ENCODE measurements at places on chromosomes 5 and 9.

DNA sequence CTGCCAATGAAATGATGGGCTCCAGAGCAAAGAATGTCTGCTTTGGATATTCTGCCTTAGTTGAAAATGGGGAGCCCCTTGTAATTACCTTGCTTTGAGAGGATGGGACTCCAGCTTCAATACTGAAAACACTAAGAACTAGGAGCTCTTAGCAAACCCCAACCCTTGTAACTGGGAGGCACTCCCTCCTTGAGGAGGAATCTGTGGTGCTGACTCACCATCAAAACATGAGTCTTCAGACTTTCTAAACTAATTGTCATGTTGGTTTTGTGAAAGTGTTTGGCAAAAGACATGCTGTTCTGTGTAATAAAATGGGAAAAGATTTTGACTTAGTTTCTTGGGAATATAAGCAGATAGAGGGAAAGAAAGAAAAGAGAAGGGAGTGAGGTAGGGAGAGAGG, 91.9 kb upstream of the PTPRD start:
- DNase-seq, result no peak

- DNase-seq, result no peak
Observed at GRCh38 chr9:120538339-120538738, 41.6 kb downstream of the CDK5RAP2 start.

DNA sequence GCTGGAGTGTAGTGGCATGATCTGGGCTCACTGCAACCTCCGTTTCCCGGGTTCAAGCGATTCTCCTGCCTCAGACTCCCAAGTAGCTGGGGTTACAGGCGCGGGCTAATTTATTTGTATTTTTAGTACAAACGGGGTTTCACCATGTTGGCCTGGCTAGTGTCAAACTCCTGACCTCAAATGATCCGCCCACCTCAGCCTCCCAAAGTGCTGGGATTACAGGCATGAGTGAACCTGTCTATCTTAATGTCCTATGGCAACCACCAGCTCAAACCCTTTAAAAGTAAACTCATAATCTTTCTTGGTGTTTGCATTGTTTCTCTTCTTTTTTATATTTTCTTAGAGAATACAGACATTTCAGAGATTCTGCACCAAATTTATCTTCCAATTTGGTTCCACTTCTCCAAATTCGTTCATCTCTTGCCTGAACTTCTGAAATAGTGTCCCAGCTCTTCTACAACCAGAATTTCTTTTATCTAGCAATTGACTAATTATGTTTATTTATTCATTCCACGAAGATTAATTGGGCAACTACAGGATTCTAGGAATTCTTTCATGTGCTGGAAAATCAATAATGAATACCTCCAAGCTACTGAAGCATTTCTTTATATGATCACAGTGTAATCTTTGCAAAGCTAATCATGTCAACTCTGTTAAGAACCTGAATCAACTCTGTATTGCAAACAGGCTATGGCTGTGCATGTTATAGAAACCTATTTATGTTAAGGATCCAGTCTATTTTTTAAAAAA, 60.0 kb upstream of the TYRP1 start:
- no peak for DNase-seq

DNA sequence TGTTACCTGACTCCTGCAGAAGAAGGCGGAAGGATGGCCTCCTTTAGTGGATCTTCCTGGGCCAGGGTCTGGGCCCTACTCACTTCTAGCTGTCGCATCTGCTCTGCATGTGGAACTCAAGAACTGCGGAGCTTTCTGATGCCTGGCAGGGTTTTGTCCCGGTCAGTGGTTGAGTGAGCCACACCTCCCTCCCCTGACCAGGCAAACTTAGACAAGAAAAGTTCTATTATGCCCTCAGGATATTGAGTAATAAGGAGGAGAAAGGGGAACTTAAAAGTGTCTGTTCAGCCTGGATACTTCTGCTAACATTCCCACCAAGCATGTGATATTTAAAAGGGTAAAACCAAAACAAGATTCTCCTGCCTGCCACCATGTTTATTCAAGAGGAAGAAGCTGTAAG, at the start of gene FYB1:
TSS of gene FYB1 (minus strand) at position 127 of the 400 bp plus-strand sequence. CDS start 16,603 bp downstream, outside the sequence.
- peak; percentile 28 for DNase-seq

DNA sequence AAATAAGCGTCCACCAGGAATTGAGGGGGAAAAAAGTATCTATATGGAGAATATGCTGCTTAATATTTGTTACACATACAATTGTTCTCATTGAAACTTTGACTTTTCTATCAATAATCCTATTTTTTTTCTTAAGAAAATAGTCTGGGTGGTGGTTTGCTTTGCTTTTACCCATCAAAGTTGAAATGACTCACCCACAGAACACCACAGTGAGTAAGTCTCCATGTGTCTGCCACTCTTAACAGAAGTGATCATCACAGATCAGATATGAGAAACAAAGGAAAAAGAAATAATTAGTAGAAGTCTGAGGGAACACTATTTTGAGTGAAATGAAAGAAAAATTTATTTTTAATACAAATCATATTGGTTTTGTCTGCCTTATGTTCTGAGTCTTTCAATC, 742.8 kb downstream of the CDH9 start:
- no peak for DNase-seq

GRCh38 chr5:24804221-24804681, 159.5 kb upstream of the CDH10 start:
- no peak for DNase-seq

DNA sequence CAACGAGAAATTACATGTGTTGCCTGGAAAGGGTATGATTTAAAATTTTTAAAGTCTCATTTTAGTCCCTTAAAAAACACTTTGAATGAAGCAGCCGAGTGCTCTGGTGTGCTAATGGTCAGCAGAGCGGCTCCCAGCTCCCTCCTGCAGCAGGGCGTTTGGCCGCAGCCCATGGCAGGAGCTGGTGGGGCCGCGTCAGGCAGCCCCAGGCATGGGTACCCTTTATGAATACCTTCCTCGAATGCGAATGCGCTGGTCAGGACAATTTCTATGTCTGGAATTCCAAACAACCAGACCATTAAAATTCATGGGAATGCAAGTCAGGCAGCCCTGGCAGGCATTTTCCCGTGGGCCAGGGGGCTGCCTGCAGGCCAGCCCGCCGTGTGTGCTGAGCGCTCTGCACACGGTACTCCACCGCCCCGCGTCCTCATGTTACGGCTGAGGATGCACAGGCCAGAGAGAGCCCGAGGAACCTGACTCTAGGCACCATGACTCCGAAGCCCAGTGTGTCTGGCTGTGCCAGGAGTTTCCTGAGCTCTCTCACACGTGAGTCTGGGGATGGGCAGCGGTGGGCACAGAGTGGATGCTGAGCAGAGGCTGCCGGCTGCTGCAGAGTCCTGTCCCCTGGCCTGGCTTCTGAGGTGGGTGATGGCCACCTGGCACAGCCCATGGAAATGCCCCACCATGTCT, 123.7 kb downstream of the WNK2 start:
- no peak for DNase-seq

- DNase-seq, result no peak
Observed at GRCh38 chr5:175550055-175550805, 71.9 kb downstream of the SFXN1 start.

GRCh38 chr9:19521205-19521604, 112.4 kb downstream of the ACER2 start:
- DNase-seq, result no peak

DNA sequence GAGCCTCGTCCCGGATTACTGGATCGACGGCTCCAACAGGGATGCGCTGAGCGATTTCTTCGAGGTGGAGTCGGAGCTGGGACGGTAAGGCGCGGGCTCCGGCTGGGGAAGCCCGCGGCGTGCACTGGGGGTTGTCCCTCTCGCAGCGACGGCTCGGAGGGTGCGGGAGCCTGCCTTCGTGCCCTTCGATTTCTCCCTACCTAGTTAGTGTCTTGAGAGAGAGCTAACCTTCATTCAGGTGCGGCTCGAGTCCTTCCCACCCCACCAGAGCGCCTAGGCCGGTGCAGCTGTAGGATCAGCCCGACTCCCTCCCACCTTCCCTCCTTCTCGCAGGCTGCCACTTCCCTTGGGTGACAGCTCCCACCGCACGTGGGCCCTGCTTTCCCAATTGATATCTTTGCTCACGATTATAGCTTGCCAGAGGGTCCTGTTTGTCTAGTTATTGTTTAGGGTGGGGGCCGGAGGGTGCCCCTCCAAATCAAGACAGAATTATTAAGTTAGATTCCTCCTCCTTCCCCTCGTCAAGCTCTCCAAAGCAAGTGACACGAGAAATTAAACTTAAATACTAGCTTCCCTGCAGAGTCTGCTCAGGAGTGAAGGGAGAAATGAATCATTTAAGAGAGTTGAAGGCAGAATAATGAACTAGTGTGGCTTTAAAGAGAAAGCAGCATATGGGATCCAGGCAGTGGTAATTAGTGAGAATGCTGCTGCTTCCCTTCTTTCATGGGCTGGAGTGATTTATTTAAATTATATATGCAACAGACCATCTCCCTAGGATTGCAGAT, 569 bp downstream of the CAMK4 start:
- no peak for DNase-seq

DNA sequence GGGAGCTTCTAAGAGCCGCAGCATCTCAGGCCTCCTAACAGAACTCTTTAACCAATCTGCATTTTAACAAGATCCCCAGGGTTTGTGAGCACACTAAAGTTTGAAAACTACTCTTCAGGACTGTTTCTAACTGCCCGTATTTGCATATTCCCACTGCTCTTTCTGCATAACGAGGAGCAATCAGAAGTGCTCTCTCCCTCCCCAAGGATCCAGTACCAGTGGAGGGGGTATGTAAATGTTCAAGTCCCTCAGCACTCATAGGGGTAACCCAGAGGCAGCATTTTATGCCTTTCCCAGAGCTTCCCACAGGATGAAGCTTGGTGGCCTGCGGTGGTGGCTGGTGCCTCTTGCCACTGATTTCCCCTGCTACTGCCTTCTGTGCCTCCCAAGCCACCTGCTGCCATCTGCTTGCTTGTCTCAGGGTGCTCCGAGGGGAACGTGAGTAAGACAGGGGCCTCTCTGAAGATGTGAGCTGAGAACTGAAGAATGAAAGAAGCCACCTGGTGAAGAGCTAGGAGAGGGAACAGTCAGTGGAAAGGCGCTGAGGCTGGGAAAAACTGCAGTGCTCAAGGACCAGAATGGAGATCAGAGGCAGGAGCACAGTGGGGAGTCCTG, 30.0 kb upstream of the PPP1R2B start:
- DNase-seq, result no peak

- DNase-seq, result no peak
Observed at GRCh38 chr9:130089141-130089540, 35.4 kb downstream of the GPR107 start.

GRCh38 chr5:133794771-133795415, 173.5 kb downstream of the C5orf15 start:
- no peak for DNase-seq

DNA sequence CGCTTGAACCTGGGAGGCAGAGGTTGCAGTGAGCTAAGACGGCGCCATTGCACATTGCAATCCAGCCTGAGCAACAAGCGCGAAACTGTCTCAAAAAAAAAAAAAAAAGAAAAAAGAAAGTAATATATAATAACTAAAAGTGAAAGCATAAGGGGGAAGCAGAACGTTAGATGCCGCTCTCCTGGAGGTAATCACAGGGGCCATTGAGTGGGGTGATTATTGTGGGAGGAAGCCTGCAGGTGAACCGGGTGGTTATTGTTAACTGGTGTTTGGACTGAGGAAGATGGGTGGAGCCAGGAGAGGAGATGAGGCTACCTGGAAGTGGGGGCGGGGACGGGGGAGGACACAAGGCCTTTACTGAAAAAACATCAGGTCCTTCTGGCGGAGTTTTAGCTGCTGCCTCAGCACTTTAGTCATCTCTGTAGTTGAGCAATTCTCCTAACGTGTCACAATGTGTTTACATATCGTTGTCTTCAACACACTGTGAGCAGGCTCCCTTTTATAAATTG, 5.3 kb upstream of the TJP2 start:
- no peak for DNase-seq

GRCh38 chr9:93058355-93059010, at the start of gene SUSD3:
SUSD3 (plus strand) TSS chr9:93058701; CDS start chr9:93058743, 42 bp downstream.
- no peak for DNase-seq

GRCh38 chr9:115883467-115884329, 269.9 kb upstream of the PAPPA start:
- DNase-seq, result no peak

DNA sequence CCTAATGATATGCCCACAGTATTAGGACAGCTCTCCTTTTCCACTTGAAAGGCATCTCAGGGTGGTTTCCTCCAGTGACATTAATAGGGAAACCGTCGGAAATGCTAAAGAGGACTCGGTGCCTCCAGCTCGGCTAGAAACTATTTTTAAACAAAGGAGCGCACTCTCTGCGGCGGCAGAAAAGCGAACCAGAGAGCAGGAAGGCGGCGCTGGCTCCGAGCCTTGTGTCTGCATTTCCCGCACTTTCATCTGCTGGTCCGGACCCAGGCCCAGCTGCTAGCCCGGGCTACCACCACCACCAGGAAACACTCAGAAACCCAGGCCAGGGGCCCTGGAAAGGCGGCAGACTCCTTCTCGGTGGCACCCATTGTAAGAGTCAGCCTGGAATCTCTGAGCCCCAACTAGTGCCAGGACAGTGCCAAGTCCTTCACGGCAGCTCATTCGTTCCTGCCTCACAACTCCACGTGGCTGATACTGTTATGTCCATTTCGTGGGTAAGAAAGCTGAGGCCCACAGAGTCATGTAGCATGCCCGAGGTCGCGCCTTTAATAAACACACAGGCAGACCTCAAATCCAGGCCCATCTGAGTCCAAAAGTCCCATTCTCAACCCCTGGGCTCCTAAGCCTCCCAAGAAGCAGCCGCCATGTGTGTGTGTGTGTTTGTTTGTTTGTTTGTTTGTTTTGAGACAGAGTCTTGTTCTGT, 73.9 kb downstream of the VAV2 start:
- DNase-seq, result no peak
